ENCODE measurements at places on chromosomes 5 and 9.
A peak's percentile ranks its signal among the peaks of the same experiment; 100 is the strongest.

DNA sequence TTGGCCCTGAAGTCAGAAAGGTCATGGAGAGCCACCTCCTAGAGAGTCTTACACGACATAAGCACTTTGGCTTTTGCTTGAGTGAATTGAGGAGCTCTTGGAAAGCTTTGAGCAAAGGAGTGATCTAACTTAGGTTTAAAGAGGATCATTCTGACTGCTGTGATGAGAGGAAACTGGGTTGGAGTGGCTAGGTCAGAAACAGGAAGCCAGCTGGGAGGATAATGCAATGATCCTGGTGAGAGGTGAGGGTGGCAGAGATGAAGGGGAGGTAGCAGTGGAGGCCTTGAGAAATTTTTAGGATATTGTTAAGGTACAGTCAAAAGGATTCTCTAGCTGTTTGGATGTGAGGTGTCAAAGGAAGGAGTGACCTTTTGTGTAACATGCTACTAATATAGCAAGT, 32.2 kb upstream of the ROPN1L start:
- no peak for DNase-seq

DNA sequence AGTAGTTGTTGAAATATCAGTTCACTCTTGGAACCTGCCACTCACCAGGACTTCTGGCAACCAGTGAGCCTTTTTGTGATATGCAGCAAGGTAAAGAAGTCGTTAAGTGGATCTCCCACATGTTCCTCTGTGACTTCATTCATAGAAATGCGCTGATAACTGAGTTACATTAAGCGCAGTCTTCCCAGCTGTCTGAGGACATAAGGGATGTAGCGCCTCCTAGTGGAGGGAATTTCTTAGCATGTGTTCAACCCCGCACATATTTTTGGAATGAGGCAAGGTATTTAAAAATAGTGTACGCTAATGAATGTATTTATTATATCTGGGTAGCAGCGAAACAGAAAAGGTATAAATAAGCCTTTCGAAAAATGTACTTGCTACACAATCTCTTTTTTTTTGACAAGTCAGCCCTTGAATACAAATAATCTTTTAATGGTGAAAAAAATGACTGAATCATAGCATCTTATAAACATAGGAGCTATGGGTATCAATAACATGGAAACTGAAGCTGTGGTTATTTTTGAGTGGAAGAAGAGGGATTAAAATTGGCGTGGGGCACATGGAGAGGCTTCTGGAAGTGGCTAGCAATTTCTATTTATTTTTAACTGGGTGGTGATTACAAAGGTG, 38.0 kb downstream of the PALM2AKAP2 start:
- DNase-seq, result peak; percentile 24

DNA sequence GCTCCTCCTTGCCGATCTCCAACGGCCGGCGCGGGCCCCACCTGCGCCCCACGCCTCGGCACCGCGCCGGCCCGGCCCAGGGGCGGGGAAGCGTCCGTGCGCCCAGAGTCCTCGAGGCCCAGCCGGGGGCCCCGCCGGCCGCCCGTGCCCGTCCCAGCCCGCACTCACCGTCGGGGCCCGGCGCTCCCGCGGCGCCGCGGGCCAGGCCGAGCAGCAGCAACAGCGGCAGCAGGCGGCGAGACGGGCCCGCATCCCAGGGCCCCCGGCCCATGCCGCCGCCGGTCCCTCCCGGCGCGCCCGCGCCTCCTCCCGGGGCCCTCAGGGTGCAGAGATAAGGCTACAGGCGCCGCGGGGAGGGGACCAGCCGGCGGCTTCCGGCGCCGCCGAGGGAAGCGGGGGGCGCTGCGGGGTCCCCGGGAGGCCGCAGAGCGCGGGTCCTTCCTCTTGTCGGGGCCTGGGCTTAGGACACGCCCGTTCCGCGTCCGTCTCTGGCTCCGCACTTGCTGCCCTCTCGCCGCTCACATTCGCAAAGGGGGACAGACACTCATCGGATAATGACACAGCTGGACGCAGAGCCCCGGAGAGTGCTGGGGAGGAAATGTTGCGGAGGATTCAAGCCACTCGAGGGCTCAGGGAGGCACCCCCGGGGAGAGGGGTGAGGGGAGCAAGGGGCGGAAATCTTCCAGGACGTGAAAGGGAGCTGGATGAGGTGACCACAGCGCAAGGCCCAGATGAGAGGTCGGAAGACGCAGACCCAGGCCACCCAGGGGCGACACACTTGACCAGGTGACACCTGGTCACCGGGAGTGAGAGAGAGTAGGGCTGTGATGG, at the start of gene SUSD1:
Gene SUSD1, minus strand, starts transcription at position 333 of the 831 bp plus-strand sequence. Its CDS starts 62 bp downstream, at position 271.
- peak; percentile 36 for DNase-seq

- DNase-seq, result no peak
These were observed 2.5 kb upstream of the GFI1B start for GRCh38 chr9:132975961-132976360.

GRCh38 chr9:89640361-89640760, 35.5 kb downstream of the GADD45G start:
- DNase-seq, result no peak

- DNase-seq, result no peak
These were observed 53.7 kb downstream of the LMX1B start for GRCh38 chr9:126667190-126668055.

GRCh38 chr5:125294844-125295243, 548.4 kb upstream of the ZNF608 start:
- no peak for DNase-seq

Measured in stimulated activated naive CD8-positive, alpha-beta T cell treated with anti-CD3 and anti-CD28 coated beads, Interleukin-15, amount 100 ng/mL, for 72 hours (primary cell).